ENCODE measurements at places on chromosomes 3 and 15. TPM values are rescaled to one million over a fixed set of nuclear protein-coding genes. Genes with fewer than 3 reads are reported as not detected.

The ANKUB1 gene
- not detected for total RNA-seq

The SOX2 gene
- 34.1 TPM for total RNA-seq

GRCh38 chr3:36677331-36678007 is 86.9 kb downstream of the DCLK3 start:
- peak; percentile 61 for DNase-seq
- no peaks in the 10 kb centered on the region for H3K36me3 ChIP-seq
- no peaks in the 10 kb centered on the region for H3K27me3 ChIP-seq
- peak overlapping the region; percentile 32 for H3K27ac ChIP-seq

The KCNH8 gene
- 0.07 TPM for total RNA-seq

DNA sequence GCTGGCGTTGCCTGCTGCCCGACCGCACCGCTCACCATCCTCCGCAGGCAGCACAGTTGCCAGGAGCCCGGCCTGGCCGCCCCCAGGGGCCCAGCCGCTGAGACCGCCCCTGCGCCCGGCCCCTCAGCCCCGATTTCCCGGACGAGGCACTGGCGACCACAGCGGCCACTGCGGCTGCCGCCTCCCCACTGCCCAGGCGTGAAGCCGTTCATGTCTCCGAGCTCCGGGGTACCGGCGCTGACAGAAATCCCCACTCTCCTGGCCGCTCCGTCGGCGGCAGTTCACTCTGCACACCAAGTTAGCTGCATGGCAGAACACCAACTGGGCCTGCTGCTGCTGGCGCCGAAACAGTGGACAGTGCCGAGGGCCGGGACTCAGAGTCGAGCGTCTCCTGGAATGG is 8.5 kb downstream of the SELENOT start:
- DNase-seq: no peak
- H3K4me1 ChIP-seq: peaks cover 10% of the 10 kb centered on the region
- H3K36me3 ChIP-seq: no peaks in the 10 kb centered on the region
- H3K27me3 ChIP-seq: no peaks in the 10 kb centered on the region
- H3K4me3 ChIP-seq: no peak overlapping the region

GRCh38 chr15:101615986-101616848 is 36.0 kb downstream of the TM2D3 start:
- H3K27me3 ChIP-seq: no peaks in the 10 kb centered on the region
- H3K4me3 ChIP-seq: peak overlapping the region; percentile 18
- peak; percentile 60 for DNase-seq
- H3K36me3 ChIP-seq: no peaks in the 10 kb centered on the region

DNA sequence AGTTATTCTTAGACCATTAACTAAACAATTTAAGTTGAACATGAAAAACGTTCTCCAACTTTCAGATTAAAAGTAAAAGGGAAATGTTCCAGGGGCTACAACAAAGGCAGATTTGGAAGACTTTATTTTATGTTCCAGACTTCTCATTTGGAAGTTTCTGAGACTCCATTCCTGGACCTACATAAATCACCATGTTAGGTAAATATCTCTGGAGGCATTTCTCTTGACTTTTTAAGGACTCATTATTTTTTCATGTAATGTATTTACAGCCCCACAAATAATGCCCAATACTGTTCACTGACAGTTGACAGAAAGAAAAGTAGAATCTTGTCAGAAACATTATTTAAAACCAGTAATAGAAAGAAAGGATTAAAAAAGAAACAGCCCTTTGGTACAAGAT is 352.1 kb downstream of the SLC9A9 start:
- no peak for DNase-seq
- H3K36me3 ChIP-seq: no peaks in the 10 kb centered on the region

DNA sequence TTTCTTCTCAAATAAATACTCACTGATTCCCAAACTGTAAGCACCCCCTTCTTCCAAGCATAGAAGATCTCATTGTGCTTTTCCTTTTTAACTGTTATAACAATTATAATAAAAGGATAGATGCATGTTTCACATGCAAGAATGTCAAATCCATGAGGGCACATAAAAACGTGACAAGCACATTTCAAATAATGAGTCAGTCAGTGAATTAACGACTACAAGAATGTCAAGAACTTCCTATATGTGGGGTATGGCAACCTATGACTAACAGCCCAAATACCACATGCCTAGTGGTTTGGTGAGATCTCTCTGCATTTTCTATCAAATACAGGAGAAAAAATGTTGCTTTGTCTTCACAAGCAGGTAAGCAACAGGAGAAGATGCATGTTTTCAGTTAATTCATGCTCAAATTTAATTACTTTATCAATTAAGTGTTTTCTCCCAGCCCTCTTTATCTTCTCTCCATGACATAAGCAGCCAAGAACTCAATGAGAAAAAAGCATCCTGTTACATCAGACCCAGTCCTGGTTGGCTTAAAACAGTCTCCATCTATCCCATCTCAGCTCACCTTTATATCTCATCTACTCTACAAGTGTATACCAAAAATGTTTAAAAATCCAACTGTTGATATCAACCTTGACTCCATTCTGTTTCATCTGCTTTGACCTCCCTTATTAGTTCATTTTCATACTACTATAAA is 181.5 kb upstream of the LMCD1 start:
- no peaks in the 10 kb centered on the region for H3K4me1 ChIP-seq
- no peak overlapping the region for H3K4me3 ChIP-seq
- no peak for DNase-seq
- H3K27ac ChIP-seq: no peak overlapping the region

DNA sequence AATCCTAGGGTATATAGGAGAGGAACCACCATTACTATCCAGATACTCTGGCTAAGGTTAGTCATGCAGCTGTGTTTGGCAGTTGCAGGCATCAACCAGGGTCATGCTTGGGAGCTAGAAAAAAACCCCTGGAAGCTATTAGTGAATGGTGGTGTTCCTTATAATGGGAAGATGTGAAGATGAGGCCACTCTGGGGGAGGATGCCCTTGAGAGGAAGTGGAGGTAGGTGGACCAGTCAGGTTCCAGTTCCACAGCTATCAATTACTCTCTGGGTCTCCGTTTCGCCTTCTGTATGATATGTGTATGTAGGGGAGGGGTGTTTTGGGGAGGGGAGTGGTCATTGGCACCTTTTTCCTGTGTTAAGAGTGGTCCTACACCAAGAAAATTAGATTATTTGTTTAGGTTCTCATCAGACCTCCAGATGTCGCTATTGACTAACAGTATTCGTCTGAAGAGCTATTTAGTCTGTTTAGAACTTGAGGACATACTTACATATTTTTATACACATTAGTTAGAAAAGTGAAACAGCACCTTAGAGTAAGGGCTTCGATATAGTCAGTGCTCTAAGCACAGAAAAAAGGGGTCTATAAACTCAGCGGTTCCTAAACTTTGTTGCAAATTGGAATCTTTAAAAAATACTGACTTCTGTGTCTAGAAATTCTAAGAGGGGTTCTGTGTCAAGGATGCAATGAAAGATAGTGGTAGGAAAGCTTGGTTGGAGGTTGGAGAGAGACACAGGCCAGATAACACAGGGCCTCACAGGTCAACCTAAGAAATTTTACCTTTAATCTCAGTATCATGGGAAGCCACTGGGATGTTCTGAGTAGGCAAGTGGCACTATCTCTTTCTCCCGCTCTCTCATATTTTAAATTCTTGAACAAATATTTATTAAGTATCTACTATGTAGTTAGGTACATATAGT is 9.1 kb upstream of the HPS3 start:
- peak; percentile 51 for DNase-seq
- no peak overlapping the region for H3K27ac ChIP-seq
- H3K4me3 ChIP-seq: no peak overlapping the region
- H3K36me3 ChIP-seq: no peaks in the 10 kb centered on the region
- H3K27me3 ChIP-seq: no peaks in the 10 kb centered on the region

The GPR62 gene
- total RNA-seq: not detected

GRCh38 chr15:66287461-66288057 is 5.8 kb upstream of the DIS3L start:
- H3K4me1 ChIP-seq: 0 out of 2 replicates have a peak, but pooled peaks cover 11% of the 10 kb centered on the region
- no peaks in the 10 kb centered on the region for H3K27me3 ChIP-seq
- H3K27ac ChIP-seq: no peak overlapping the region
- DNase-seq: no peak

DNA sequence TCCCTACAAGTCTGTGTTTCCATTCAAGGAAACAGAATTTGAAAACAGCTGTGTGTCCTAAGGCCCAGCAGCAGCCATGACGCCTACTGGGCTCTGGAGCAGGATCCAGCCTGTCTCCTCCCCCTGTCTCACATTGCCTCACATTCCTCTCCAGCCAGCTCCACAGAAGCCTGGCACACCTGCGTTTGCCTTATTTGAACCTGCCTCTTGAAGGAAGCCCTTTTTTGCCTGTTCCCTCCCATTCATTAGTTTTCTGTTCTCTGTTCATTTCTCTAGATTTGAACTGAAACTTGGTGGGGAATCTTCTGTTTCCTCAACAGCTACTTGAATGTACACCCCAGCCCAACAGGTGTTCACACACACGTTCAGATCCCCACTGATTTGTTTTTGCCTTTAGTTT is 890.5 kb downstream of the TUSC7 start:
- peak overlapping the region; percentile 41 for H3K27ac ChIP-seq
- DNase-seq: no peak
- no peak overlapping the region for H3K4me3 ChIP-seq
- H3K27me3 ChIP-seq: no peaks in the 10 kb centered on the region
- H3K36me3 ChIP-seq: no peaks in the 10 kb centered on the region

GRCh38 chr3:196804773-196805172 is 62.9 kb upstream of the SENP5 start:
- no peak overlapping the region for H3K4me3 ChIP-seq
- no peaks in the 10 kb centered on the region for H3K27me3 ChIP-seq
- no peaks in the 10 kb centered on the region for H3K36me3 ChIP-seq
- no peak overlapping the region for H3K27ac ChIP-seq
- no peaks in the 10 kb centered on the region for H3K4me1 ChIP-seq

GRCh38 chr3:13879102-13879945 is 547 bp downstream of the WNT7A start:
- H3K4me3 ChIP-seq: peak overlapping the region; percentile 27
- H3K27me3 ChIP-seq: peaks cover 4% of the 10 kb centered on the region
- H3K4me1 ChIP-seq: no peaks in the 10 kb centered on the region
- DNase-seq: peak; percentile 41
- no peaks in the 10 kb centered on the region for H3K36me3 ChIP-seq

The CACNA2D3 gene
- not detected for total RNA-seq

DNA sequence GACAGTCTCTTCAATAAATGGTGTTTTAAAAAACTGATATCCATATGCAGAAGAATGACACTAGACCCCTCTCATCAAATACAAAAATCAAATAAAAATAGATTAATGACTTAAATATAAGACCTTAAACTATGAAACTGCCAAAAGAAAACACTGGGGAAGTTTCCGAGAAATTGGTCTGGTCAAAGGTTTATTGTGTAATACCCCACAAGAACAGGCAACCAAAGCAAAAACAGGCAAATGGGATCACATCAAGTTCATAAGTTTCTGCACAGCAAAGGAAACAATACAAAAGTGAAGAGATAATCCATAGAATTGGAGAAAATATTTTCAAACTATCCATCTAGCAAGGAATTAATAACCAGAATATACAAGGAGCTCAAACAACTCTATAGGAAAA is 126.2 kb downstream of the GOLIM4 start:
- H3K4me3 ChIP-seq: no peak overlapping the region
- no peaks in the 10 kb centered on the region for H3K4me1 ChIP-seq
- no peaks in the 10 kb centered on the region for H3K36me3 ChIP-seq
- no peak for DNase-seq
- no peak overlapping the region for H3K27ac ChIP-seq

The ROPN1 gene
- total RNA-seq: not detected

DNA sequence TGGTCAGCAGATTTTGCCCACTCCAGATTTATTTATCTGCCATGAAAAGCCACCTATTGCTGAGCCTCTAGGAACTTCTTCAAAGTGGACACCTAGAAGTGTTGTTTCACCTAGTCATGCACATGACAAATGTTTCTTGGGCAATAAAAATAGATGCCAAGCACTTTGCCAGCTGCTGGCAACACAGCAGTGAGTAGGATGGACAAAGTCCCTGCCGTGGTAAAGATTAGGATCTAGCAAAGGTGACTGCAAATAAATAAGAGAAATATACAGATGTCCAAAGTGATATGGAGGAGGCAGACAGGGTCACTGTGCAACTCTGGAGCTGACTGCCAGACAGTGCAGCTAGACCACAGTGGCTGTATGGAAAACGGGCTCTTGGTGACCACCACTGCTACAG is 137.9 kb downstream of the SUCLG2 start:
- no peak for DNase-seq
- H3K4me1 ChIP-seq: no peaks in the 10 kb centered on the region
- H3K4me3 ChIP-seq: no peak overlapping the region
- H3K36me3 ChIP-seq: no peaks in the 10 kb centered on the region
- no peak overlapping the region for H3K27ac ChIP-seq
- H3K27me3 ChIP-seq: no peaks in the 10 kb centered on the region

- DNase-seq: no peak
- H3K4me1 ChIP-seq: 0 out of 2 replicates have a peak, but pooled peaks cover 3% of the 10 kb centered on the region
- H3K4me3 ChIP-seq: no peak overlapping the region
- no peaks in the 10 kb centered on the region for H3K36me3 ChIP-seq
- H3K27me3 ChIP-seq: no peaks in the 10 kb centered on the region
Measured at GRCh38 chr3:23389089-23389488, 186.0 kb downstream of the UBE2E2 start.

The SLC28A1 gene
- not detected for total RNA-seq

GRCh38 chr15:100248236-100248635 is 93.5 kb downstream of the ADAMTS17 start:
- H3K27me3 ChIP-seq: no peaks in the 10 kb centered on the region
- no peak overlapping the region for H3K4me3 ChIP-seq
- no peak for DNase-seq
- no peaks in the 10 kb centered on the region for H3K36me3 ChIP-seq
- no peaks in the 10 kb centered on the region for H3K4me1 ChIP-seq
